ENCODE measurements at places on chromosomes 12 and 14.

DNA sequence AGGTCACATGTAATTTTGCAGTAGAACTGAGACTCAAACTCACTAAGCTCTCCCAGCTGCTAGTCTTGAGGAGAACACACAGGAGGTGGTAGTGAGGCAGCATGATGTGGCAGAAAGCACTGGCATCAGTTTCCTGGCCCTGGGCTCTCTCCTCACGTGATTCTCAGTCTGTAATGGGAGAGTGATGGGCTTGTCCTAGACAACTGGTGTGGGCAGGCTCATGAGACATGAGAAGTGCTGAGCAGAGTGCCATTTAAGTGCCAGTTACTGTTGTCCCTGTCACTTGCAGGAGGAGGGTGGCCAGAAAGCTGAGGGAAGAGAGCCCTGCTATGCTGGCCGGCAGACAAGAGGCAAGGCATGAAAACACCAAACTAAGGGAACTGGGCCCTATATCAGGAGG lies 48.5 kb upstream of the OVCH1 start:
- DNase-seq, result no peak

- DNase-seq, result no peak
Observed at GRCh38 chr14:39957290-39957689, 525.1 kb upstream of the FBXO33 start.

GRCh38 chr14:90416720-90417119 lies 19.9 kb downstream of the CALM1 start:
- DNase-seq, result no peak

- no peak for DNase-seq
Observed at GRCh38 chr12:91422127-91422526, 239.5 kb upstream of the DCN start.

GRCh38 chr12:100656856-100657255 lies 83.4 kb downstream of the GAS2L3 start:
- DNase-seq, result no peak
